ENCODE measurements at places on chromosomes 11 and 22. TPM values are rescaled to one million over a fixed set of nuclear protein-coding genes. Genes with fewer than 3 reads are reported as not detected.

The CALCA gene
- not detected for total RNA-seq

The SHISAL1 gene
- 3.9 TPM for total RNA-seq

The CCDC87 gene
- 0.32 TPM for total RNA-seq

The MMP8 gene
- total RNA-seq: 1.5 TPM

The OR5A1 gene
- total RNA-seq: not detected

The OR51F2 gene
- not detected for total RNA-seq

The PRSS23 gene
- 189 TPM for total RNA-seq

The OR4A16 gene
- total RNA-seq: not detected

The VSIG2 gene
- not detected for total RNA-seq

The DNAJC4 gene
- total RNA-seq: 13.7 TPM

The LARGE2 gene
- total RNA-seq: not detected

The TCN2 gene
- 3.1 TPM for total RNA-seq

The CAVIN3 gene
- total RNA-seq: 123 TPM

The TNNI2 gene
- not detected for total RNA-seq

The MMP1 gene
- total RNA-seq: 122 TPM

The PDE2A gene
- 1.3 TPM for total RNA-seq

The SAA4 gene
- not detected for total RNA-seq

Measured in smooth muscle cell of the umbilical artery (primary cell).